Smooth muscle cell of the coronary artery (primary cell): ENCODE measurements at places on chromosomes 16 and 17. TPM values are rescaled to one million over a fixed set of nuclear protein-coding genes. Genes with fewer than 3 reads are reported as not detected.

The NPIPA5 gene
- total RNA-seq = 1.5 TPM in 1 of 2 replicates, not detected in the other

The P2RX5 gene
- 0.38 TPM in 1 of 2 replicates, not detected in the other for total RNA-seq

The KAT2A gene
- 5.6 and 11.1 TPM in 2 replicates for total RNA-seq

The RASL10B gene
- total RNA-seq = 0.98 and 1.6 TPM in 2 replicates

The CRISPLD2 gene
- total RNA-seq = 0.98 and 2.8 TPM in 2 replicates

The ADAM11 gene
- 0.23 and 1.4 TPM in 2 replicates for total RNA-seq

The HIC1 gene
- total RNA-seq = 8.3 and 20.7 TPM in 2 replicates

The CCDC78 gene
- 0.82 and 0.98 TPM in 2 replicates for total RNA-seq

The IGF2BP1 gene
- total RNA-seq = 0.12 and 0.15 TPM in 2 replicates

The KRTAP3-2 gene
- not detected in 2 replicates for total RNA-seq

The TPSD1 gene
- total RNA-seq = not detected in 2 replicates

The HS3ST3B1 gene
- 0.23 and 5.6 TPM in 2 replicates for total RNA-seq

The CCDC200 gene
- total RNA-seq = not detected in 2 replicates

The NR1D1 gene
- 0.90 and 0.94 TPM in 2 replicates for total RNA-seq

The EARS2 gene
- total RNA-seq = 34.1 and 56.7 TPM in 2 replicates

The MYH8 gene
- not detected in 2 replicates for total RNA-seq

The HOXB9 gene
- not detected in 2 replicates for total RNA-seq

The SCGB1C2 gene
- not detected in 2 replicates for total RNA-seq

The TPSB2 gene
- total RNA-seq = not detected in 2 replicates

The ALOX15B gene
- total RNA-seq = 0.12 TPM in 1 of 2 replicates, not detected in the other

The FBXL19 gene
- total RNA-seq = 8.2 and 13.9 TPM in 2 replicates

The GNGT2 gene
- not detected in 2 replicates for total RNA-seq

The PLXDC1 gene
- total RNA-seq = 0.23 and 16.8 TPM in 2 replicates

The PPP1R27 gene
- 0.15 TPM in 1 of 2 replicates, not detected in the other for total RNA-seq

The PRCD gene
- total RNA-seq = 0.60 and 1.6 TPM in 2 replicates

The CTF1 gene
- total RNA-seq = 0.23 and 0.98 TPM in 2 replicates

The METRNL gene
- total RNA-seq = 84.4 and 220 TPM in 2 replicates

The MAPK7 gene
- 9.4 and 11.2 TPM in 2 replicates for total RNA-seq

The NFE2L1 gene
- total RNA-seq = 81.2 and 192 TPM in 2 replicates

The PHOSPHO1 gene
- 0.45 TPM in 1 of 2 replicates, not detected in the other for total RNA-seq

The RBL2 gene
- total RNA-seq = 22.9 and 26.2 TPM in 2 replicates

The MEIOC gene
- 0.08 TPM in 1 of 2 replicates, not detected in the other for total RNA-seq

The SDK2 gene
- 0.08 TPM in 1 of 2 replicates, not detected in the other for total RNA-seq

The TOM1L1 gene
- total RNA-seq = 9.8 and 22.2 TPM in 2 replicates

The CFAP97D1 gene
- total RNA-seq = under 0.01 TPM in 1 of 2 replicates, not detected in the other

The TMEM88 gene
- 0.23 TPM in 2 replicates for total RNA-seq

The WNT9B gene
- not detected in 2 replicates for total RNA-seq

The KCNH4 gene
- total RNA-seq = 0.12 TPM in 1 of 2 replicates, not detected in the other

The KLHL11 gene
- 19.8 and 24.4 TPM in 2 replicates for total RNA-seq

The OTOP2 gene
- not detected in 2 replicates for total RNA-seq

The CMTM4 gene
- 9.6 and 17.3 TPM in 2 replicates for total RNA-seq

The TAC4 gene
- not detected in 2 replicates for total RNA-seq

The TP53TG3B gene
- 0.08 TPM in 1 of 2 replicates, not detected in the other for total RNA-seq

The CHST4 gene
- total RNA-seq = not detected in 2 replicates

The AANAT gene
- total RNA-seq = not detected in 2 replicates

The MEOX1 gene
- total RNA-seq = under 0.01 and 0.75 TPM in 2 replicates

The DPEP2NB gene
- total RNA-seq = not detected in 2 replicates

The BPTF gene
- total RNA-seq = 21.8 and 40.8 TPM in 2 replicates

The HSD17B2 gene
- 0.35 TPM in 1 of 2 replicates, not detected in the other for total RNA-seq
